ENCODE measurements at places on chromosomes 1 and 21. TPM values are rescaled to one million over a fixed set of nuclear protein-coding genes. Genes with fewer than 3 reads are reported as not detected.

- DNase-seq, result peak; percentile 90
Observed at GRCh38 chr1:33181921-33182341, at the start of gene TRIM62. Gene TRIM62 (minus strand): TSS chr1:33182043. CDS start chr1:33181432, 611 bp downstream.

CACNA1S gene
- total RNA-seq, result not detected

DNA sequence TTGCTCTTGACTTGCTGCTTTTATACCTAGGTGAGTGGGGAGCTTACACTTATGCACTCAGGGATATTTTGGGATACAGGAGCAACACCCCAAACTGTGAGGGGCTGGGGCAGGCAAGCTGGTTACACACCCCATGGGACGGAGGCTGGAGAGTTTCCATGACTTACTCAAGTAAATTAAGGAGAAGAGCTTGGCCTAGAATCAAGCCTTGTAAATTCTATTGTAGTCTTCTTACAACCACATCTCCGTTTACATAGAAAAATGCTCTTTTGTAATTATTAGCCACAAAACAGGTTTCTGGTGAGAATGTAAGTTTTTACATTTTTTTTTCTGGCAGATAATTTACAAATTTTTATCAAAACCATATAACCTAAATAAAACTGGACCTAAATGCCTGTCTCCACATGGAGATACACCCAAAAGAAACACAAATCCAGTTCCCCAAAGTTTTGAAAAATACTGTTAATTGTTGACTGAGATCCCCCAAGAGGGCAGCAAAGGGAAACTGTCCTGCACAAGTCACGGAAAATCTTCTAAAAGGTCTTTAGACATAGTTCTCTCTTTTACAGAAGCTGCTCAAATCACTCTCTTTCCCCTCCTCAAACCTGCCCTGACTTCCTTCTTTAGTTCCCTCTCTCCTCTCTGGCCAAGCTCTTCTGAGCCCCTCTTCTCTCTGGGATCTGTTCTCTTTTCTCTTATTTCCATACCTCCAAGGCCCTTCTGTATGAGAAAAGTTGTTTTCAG is 134.0 kb downstream of the HIVEP3 start:
- DNase-seq, result no peak

DNA sequence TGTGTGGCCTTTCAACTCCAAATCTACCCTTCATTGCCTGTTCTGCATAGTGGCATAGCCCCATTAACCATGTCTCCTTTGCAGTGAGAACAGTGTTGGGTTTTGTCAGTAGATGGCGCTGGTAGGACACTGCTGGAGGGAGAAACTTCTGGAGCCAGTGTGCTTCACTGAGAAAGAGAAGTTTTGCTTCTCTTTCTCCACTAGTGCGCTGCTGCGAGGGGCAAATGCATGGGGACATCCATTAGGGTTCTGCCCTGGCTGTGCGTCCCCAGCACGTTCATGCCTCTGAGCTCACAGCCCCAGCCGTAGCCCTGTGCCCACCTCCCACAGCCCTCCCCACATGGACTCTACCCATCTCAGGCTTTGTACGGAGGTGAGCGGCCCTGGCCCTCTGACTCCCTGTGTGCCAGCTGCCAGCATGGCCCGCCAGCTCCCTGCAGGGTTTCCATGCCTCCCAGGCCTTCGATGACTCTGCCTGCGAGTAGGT is 53.1 kb downstream of the RIMS3 start:
- peak; percentile 64 for DNase-seq

GRCh38 chr1:240821925-240822324 is 210.0 kb upstream of the GREM2 start:
- no peak for DNase-seq

DNA sequence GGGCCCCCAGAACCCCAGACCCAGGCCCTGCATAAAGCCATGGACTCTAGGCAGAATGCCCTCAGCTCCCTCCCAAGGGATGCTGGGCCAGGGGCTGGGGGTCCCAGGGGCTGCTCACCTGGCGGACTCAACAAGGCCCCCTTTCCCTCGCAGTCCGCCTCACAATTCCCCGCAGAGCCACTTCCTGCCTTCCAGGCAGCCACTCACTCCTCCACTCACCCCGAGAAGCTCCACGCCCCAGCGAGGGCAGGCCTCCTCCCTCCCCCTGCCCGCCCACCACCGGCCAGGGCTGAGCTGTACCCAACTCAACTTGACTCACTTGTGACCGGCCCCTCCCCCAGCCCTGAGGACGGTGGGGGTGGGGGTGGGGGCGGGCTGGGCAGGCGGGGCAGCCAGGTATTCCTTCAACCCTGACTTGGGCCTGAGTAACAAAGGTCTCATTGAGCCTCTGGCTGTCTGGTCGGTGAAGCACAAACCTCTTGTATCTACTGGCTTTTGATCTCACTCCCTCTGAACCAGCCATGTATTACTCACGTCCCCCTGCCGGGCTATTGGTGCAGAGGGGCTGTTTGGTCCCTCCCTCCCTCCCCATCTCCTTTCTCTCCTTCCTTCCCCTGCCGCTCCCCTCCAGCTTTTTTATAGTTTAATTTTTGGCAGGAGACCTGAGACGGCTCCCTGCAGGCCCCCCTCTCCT is 5.9 kb downstream of the BLACAT1 start:
- peak; percentile 17 for DNase-seq

DNA sequence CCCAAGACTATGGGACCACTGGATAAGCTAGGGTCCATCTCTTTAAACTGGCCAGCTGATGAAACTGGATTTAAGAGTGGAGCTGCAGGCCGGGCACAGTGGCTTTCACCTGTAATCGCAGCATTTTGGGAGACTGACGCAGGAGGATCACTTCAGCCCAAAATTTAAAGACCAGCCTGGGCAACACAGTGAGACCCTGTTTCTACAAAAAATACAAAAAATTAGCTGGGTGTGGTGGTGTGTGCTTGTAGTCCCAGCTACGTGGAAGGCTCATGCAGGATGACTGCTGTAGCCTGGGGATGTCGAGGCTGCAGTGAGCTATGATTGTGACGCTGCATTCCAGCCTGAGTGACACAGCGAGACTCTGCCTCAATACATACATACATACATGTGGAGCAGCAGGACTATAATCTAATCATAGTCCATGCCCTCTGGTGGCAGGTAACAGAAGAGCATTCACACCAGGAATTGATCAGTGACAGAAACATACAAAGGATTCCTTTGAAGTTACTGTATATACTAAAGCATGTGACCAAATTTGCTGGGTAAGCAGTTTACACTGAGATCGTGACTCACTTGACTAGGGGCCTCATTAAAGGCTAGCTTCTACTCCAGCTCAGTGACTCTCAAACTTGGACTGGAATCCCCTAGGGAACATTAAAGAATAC is 101.5 kb upstream of the SLFNL1 start:
- DNase-seq, result peak; percentile 77

GRCh38 chr1:190376044-190376443 is 101.6 kb downstream of the BRINP3 start:
- no peak for DNase-seq

TEX38 gene
- total RNA-seq, result not detected

GRCh38 chr1:76086597-76086996 is 12.1 kb downstream of the ST6GALNAC3 start:
- no peak for DNase-seq

LCE3E gene
- not detected for total RNA-seq

DNA sequence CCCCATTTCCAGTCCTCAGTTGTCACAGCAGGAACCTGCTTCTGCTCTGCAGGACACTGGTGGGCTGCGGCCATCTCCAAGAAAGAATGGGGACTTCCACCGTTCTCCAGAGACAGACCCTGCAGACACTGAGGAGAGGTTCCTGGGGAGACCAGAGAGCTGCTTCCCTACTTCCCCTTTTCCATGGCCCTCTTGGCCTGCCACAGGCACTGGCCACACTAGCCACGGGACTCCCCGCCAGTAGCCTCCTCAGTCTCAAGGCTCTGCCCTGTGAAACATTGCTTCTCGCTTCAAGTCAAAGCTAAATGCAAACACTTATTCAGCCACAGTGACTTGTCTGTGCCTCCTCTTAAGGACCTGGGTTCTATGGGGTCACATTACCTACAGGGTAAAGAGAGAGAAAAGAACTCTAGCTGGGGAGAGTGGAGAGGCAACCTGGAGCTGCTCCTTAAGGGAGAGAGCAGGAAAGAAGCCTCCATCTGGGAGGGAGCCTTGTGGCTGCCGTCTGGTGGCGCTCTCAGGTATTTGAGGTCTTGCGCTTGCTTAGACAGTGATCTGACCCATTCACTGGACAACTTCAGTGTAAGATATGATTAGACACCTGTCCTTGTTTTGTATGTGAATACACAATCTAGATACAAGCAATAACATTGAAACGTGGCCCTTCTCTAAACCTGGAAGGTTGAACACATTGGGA is 5.4 kb upstream of the SLAMF8 start:
- DNase-seq, result no peak

SDC3 gene
- 16.8 TPM for total RNA-seq
